ENCODE measurements at places on chromosomes 11 and 22.
A peak's percentile ranks its signal among the peaks of the same experiment; 100 is the strongest.

- no peak for DNase-seq
These were observed 31.6 kb downstream of the MARK2 start for GRCh38 chr11:63870351-63871140.

DNA sequence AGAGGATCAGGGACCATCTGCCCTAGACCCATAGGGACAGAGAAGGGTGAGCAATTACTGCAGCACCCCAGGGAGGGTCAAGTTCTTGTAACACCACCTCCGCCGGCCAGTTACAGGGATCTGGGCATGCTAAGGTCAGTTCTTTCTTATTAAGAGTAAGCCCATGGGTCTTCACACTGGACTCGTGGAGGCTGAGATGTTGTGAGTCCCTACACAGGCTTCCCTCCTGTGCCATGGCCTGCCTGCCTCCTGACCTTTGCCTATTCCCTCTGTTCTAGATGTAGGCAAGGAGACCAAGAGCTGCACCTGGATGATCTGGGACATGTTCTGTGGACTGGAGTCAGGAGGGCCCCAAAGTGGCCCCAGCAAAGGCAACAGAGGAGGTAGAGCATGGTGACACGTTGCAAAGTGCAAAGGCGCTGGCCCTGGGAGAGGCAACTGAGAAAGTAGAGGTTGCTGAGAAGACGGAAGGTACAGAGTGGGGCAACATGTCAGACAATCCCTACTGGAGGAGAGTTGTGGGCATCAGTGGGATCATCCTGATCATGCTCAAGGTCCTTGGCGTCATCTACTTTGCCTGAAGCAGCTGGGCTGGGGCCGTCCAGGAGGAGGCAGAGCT is 16.3 kb upstream of the GNAZ start:
- no peak for DNase-seq

GRCh38 chr11:72088076-72088808 is 7.6 kb downstream of the LRRC51 start:
- DNase-seq, result no peak

DNA sequence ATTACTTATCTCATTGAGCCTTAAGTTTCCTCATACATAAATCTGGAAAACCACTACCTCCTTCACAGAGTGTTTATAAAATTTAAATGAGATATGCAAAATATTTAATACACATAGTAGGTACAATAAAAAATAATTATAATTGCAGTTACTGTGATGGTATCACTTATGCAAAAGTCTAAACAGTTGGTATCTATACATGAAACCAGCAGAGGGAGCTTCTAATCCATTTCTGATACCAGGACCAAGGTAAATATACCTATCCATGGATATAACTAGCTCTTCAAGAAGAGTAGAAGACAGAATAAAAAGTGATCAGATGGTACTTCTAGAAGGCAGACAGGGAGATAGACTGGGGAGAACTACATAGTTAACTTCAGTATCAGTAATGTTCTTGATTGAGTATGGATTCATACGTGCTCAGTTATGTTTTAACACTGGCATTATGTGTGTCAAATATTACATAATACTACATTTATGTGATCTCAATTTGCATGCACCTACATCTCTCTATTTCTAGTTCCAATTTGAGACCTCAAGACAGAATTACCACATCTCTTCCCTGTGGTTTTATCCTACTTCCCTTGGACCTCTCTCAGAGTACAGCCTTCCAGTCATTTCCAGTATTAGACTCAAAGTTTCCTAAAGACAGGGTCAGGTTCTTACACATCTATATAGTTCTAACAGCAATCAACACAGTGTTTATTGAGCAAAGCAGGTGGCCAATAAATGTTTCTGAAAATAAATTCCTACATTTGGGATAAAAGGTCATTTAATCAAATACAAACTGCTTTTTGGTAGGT is 13.7 kb upstream of the TSG101 start:
- no peak for DNase-seq

DNA sequence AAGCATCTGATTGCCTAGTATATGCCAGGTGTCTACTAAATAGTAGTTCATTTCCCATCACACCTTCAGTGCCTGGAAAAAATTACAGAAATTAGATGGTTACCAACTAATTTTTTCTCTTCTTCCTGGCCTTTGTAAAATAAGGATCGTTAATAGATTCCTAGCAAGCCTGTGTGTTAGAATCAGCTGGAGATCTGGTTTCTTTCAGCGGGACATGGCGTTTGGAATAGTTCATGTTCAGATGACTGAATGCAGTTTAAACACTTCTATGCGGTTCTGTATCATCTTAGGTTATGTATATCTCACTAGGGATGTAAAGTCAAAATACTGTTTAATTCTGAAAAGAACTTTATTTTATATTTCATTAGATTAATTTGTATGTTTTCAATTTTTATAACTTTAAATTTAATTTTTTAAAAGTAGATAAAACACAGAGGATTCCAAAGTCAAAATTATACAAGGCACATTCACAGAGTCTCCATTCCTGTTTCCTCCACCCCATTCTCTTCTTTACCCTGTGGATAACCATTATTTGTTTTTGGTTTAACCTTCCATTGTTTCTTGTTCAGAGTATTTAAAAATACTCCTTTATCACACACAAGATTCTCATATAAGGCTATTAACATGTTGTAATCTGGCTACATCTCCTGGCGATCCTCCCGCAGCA is 132.8 kb downstream of the ATXN10 start:
- no peak for DNase-seq

GRCh38 chr11:69711822-69712801 is 8.3 kb upstream of the FGF19 start:
- DNase-seq, result peak; percentile 7

DNA sequence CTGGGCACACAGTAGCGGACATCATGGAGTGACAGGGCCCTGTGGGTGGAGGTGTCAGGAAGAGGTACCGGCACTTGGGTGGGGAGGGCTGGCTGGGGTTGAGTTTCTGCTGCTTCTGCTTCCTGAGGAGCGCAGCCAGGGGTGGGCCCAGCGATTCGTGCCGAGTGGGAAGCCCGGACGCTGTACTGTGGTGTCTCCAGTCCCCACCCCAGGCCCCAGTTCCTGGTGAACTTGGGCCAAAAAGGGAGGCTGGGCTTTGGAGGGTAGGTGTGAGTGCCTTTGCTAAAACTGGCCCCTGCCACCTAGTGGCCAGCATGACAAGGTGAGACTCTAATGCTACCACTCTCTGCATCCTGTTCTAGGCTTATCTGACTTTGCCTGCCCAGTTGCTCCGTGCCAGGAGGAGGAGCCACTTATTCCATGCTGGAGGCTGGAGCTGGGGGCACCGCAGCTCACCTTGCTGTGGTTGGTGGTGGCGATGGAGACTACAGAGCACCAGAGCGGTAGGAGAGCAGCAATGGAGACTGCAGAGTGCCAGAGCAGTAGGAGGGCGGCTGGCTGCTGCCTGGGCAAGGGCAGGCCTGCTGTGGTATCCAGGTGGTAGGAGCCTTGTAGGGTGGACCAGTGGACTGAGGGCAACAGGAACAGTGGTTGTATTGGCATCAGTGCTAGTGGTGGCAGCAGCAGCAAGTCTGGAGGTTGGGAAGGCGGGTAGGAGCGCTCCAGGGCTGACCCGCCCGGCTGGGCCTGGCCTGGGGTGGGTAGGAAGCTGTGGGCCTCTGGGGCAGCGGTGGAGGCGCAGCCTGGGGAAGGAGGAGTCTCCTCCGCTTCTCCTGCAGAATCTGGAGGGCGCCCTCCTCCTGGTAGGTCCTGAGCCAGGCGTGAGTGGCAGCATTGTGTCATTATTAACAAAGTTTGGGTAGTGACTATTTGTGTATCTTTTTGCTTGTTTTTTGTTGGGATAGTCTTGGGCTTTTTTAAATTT is 2.2 kb upstream of the RFPL2 start:
- DNase-seq, result no peak

- no peak for DNase-seq
These were observed 32.5 kb downstream of the PDE3B start for GRCh38 chr11:14676068-14676467.

GRCh38 chr22:35349704-35350538 is 31.0 kb upstream of the HMOX1 start:
- DNase-seq, result no peak

DNA sequence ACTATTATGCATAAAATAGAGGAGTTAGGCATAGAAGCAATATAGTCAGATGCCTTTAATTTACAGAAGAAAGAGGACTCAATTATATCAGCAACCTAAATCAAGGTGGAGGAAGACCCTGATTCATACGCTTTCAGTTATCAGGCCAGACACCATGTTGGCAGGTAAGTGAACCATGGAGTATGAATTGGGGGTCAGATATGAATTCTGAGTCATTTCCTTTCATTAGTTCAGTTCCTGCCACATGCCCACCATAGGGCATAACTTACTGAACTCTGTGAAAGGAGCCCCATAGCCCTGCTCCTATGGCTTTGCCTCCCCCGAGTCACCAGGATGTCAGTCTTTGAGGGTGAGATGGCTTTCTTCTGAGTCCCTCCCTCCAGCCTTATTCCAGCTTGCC is 15.1 kb downstream of the PATE2 start:
- no peak for DNase-seq

GRCh38 chr11:131867457-131868257 is 497.2 kb downstream of the NTM start:
- DNase-seq, result no peak

- DNase-seq, result no peak
These were observed 39.8 kb downstream of the IL18BP start for GRCh38 chr11:72038491-72038890.

GRCh38 chr22:24481641-24482040 is 13.5 kb upstream of the UPB1 start:
- no peak for DNase-seq

- DNase-seq, result no peak
These were observed 78.9 kb upstream of the MPPED2 start for GRCh38 chr11:30665067-30665466.

GRCh38 chr11:126319374-126319740 is 15.5 kb downstream of the DCPS start:
- DNase-seq, result no peak

- DNase-seq, result no peak
These were observed 104.7 kb downstream of the ETS1 start for GRCh38 chr11:128482512-128483191.

DNA sequence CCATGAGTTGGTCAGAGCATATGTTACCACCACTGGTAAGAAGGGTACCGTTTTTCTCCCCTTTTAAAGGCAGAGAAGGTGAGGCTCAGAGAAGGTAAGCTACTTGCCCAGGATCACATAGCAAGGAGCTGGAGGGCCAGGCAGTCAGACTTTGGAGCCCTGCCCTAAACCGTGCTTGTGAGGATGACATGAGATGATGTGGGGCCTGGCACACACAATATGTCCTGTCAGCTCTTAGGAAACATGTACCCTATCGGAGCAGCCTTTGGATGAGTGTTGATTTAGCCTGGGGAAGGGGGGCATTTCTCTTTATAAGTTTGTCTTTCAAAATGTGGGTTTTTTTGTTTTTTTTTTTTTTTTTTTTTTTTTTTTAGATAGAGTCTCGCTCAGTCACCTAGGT is 100.5 kb upstream of the CRYBB3 start:
- no peak for DNase-seq

- DNase-seq, result no peak
These were observed 34.9 kb downstream of the OR10A6 start for GRCh38 chr11:7896009-7896785.

DNA sequence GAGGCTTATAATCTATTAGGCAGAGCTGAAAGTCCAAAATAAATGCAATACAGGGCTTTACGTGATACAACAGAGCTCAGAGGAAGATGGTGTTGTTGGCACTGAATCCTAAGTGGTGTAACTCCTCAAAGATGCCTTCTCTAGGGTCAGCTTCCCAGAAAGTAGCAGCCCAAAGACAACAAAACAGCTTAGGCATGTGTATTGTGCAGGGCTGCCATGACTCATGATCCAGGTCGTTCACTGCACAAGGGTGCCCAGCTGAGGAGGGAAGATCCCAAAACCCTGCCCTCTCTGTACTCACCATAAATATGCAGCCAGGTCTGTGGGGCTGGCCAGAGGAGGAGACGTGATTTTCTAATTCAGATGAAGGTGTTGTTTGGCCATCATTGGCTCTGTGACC is 59.4 kb upstream of the NNMT start:
- no peak for DNase-seq

GRCh38 chr11:36460220-36460619 is 49.9 kb downstream of the TRAF6 start:
- DNase-seq, result no peak

GRCh38 chr11:73189315-73189714 is 28.8 kb upstream of the P2RY2 start:
- no peak for DNase-seq

DNA sequence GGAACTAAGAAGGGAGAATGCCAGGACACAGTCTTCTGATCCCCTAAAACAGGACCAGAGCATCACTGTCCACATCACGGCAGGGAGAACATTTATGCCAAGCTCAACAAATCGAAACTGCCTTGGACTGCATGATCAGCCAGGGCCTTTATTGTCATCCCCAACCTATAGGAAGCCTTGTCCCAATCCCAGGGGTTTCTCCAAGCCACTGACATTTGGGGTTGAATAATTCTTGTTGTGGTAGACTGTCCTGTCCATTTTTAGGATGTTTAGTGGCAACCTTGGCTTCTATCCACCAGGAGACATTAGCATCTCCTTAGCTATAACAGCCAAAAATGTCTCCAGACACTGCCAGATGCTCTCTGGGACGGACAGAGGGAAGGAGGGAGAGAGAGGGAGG is 37.1 kb downstream of the RPL27A start:
- no peak for DNase-seq

- no peak for DNase-seq
These were observed 271.9 kb downstream of the RAB38 start for GRCh38 chr11:87903345-87903744.

DNA sequence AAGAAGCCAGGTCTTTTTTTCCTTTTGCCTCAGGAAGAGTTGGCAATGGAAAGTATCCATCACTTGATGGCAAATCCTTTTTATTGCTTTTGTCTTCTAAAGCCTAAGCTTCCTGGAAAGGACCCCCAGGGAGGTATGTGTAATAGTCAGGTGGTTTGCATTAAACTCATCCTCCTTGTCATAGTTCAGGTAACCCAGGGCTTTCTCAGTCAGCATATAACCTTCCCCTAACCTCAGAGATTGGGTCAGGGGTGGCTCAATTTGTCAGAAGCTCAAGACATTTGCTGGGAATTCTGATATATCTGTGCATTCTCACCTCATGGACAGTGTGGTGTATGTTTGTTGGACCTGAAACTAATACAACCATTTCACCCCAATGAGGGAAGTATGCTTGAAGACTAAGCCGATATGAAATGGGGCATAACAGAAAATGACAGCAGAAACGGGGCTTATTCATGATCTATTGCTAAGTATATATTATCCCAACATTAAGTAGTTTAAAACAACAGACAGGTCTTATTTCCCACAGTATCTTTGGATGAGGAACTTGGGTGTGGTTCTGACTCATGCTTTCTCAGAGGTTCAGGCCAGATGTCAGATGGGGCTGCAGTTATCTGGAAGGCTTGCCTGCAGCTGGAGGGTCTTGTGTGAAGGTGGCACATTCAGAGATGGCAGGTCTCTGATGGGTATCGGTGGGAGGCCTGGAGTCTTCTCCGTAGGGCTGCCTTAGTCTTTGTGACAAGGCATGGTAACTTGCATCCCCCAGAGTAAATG is 135.8 kb upstream of the SPON1 start:
- no peak for DNase-seq

Data from activated CD4-positive, alpha-beta T cell treated with anti-CD3 and anti-CD28 coated beads, Interleukin-2, amount 50 U/mL, for 24 hours (primary cell).